ENCODE measurements at places on chromosomes 13 and 19.

- DNase-seq, result no peak
These were observed 2.9 kb upstream of the FTL start for GRCh38 chr19:48962029-48962848.

- peak; percentile 30 for DNase-seq
These were observed 40.6 kb upstream of the FAM216B start for GRCh38 chr13:42740753-42741152.

GRCh38 chr13:99406799-99407201, 94.5 kb upstream of the TM9SF2 start:
- no peak for DNase-seq

DNA sequence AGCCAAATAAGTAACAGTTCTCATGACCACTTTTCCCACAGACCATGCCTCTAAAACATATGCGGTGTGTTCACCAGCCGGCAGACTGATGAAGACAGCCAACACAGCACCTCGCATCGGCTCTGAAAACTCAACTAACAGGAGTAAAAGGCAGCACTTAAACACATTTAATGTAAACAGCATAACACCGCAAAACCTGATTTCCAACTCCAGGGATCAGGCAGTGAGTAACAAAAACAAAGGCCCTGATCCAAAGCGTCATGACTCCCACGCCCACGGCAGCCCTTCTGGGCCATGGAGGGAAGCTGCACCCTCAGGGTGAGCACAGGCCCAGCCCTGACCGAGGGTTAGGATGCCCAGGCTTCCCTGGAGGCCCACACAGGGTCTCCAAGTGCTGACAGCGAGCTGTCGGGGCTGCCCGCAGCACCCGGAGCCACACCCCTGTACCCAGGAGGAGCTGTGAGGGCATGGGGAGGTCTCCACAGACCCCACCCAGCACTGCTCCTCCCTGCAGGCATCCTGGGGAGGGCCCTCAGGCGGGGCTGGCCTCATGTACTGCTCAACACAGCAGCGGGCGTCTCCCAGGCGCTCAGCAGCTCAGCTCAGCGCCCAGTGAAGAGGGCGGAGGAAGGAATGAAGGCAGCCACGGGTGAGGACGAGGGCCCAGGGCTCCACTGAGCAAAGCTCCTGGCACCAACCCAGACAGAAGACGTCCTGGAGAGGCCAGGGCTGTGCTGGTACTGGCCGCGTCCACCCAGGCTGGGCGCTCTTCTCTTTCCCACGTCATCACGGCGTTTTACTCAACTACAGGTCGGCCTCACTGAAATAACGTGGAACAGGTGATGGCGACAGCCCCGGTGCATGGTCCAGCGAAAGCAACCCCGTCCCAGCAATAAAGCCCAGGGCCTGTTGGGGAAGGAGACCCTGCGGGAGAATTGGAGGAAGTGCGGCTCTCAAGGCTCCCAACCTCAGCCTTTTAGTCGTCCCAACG, 53.7 kb downstream of the RASA3 start:
- peak; percentile 26 for DNase-seq

DNA sequence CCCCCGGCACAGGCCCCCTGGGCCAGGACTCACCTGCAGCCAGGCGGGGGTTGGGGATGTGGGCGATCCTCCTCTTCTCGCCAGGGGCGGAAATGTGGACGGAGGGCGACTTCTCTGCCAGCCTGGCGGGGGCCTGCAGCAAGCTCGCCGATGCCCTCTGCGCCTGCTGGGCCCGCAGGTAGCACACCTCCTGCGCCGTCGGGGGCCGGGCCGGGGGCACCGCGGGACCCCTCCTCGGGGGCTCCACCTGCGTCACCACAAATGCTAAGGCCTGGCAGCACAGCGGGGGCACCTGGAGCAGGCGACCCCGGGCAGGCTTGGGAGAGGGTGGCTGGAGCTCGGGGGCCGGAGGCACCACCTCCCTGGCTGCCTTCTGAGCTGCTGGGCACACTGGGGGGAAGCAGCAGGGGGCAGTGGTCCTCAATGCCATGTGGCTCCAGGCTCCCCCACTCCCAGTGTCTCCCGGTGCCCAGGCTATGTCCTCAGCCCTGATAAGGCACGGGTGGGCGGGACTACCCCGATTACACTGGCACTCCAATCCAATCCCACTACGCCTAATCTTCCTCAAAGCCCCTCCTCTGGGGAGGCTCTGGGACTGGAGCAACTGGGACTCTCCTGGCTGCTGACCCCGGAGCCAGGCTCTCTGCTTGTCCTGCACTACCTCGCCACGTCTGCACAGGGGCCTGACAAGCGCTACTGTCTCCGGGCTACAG, 11.6 kb upstream of the ATP8B3 start:
- no peak for DNase-seq

Measured in dorsolateral prefrontal cortex (tissue), 122 donors.